ENCODE measurements at places on chromosomes 11 and 22.
A peak's percentile ranks its signal among the peaks of the same experiment; 100 is the strongest.

- peak; percentile 89 for DNase-seq
These were observed at the start of gene PPM1F for GRCh38 chr22:21952586-21953571. Gene PPM1F (minus strand): TSS chr22:21952848. CDS start chr22:21946048, 6,800 bp downstream.

- DNase-seq, result peak; percentile 96
These were observed 14.4 kb upstream of the CDC42EP1 start for GRCh38 chr22:37545703-37546436.

- no peak for DNase-seq
These were observed 92.6 kb upstream of the LIN7C start for GRCh38 chr11:27599217-27599616.

GRCh38 chr11:126101251-126101929 is 38.7 kb upstream of the CDON start:
- no peak for DNase-seq

GRCh38 chr11:124036666-124037065 is 4.5 kb downstream of the OR10G7 start:
- no peak for DNase-seq

DNA sequence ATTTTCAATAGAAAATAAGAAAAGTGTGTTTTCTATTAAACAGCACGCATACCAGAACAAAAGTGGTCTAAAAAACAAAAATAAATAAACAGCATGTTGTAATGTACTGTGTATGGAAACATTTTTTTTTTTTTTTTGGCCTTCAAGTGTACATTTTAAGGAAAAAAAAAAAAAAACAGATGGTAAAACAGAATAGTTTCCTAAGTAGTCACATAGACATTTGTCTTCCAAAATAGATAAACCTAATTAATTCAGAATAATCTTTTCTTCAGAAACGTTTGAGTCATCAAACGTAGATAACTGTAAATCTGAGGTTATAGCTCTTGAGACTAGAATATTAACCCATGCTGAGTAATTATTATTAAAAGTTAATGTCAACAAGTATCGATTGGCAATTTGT is 396 bp upstream of the CFAP300 start:
- DNase-seq, result no peak

- DNase-seq, result no peak
These were observed 712 bp downstream of the IL2RB start for GRCh38 chr22:37148742-37149665.

DNA sequence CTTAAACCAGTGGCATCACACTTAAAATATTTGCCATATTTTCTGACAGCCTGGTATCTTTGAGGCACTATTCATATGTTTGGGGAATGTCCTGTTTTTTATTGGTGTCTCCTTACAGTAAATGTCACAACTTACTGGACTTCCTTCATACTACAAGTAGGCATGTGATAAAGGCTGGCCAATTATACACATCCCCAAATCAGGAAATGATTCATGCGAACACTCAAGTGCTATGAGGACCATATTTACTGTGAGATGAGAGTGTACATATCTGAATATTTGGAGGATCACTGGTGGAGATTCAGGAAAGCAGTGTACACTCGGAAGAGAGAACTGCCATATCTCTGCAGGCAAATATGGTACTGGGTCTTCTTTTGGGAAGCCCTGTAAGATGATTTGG is 913.8 kb upstream of the CHORDC1 start:
- DNase-seq, result no peak

DNA sequence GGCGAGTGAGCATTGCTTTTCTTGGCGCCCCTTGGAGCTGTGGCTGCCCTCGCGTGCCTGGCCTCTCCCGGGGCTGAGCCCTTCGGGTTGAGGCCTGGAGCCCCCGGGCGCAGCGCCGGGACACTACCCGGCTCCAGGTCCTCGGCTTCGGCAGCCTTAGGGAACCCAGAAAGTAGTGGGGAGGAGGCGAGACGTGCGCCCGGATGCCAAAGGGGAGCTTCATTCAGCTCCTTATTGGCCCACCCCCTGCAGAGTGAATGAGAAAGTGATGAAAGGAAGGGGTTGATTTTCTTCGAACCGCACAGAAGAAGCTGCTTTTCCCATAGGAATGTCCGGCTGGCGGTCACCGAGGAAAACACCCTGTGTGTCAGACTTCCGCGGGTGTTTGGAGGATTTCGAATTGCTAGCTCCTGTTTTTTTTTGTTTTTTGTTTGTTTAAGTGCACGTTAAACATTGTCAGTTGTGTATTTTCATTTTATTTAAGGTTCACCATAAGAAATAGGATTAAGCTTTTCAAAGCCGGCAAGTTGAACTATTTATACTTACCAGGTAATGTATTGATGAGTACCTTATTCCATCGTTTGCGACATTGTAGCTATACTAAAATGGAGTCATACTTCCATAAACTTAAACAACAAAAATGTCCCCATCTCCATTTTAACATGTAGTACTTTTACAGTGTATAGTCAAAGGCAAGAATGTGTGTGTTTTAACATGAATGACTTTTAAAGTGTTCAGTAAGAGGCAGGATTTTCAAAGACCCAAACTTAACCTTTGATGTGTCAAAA is 841 bp upstream of the EIF4G2 start:
- DNase-seq, result no peak

DNA sequence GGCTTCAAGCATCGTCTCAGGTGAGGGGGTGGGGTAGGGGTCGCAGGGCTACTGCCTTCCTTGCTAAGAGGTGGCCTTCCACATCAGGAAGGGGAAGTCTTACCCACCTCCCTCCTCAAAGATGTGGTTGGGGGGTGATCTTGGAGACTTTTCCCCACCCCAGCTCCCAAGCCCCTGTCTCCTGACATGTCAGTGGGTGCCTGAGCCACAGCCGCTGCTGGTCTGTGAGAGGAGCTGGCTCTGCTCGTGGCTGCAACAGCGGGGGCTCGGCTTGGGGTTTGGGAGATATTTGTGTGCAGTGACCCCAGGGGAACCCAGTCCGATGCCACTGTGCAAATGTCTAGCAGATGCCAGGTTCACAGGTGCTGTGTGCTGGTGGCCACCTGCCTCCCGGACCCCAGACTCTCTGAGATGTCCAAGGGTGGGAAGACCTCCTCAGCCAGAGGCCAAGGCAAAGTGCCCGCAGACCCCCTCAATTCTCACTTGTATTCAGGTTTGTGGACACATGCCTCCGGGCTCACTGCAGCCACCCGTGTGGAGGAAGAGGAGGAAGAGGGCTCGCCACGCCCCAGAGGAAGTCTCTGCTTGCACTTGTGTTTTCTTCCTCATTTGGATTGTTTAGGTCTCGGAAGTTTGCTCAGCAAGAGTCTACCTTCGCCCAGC is 1.9 kb downstream of the KCNQ1 start:
- DNase-seq, result no peak

DNA sequence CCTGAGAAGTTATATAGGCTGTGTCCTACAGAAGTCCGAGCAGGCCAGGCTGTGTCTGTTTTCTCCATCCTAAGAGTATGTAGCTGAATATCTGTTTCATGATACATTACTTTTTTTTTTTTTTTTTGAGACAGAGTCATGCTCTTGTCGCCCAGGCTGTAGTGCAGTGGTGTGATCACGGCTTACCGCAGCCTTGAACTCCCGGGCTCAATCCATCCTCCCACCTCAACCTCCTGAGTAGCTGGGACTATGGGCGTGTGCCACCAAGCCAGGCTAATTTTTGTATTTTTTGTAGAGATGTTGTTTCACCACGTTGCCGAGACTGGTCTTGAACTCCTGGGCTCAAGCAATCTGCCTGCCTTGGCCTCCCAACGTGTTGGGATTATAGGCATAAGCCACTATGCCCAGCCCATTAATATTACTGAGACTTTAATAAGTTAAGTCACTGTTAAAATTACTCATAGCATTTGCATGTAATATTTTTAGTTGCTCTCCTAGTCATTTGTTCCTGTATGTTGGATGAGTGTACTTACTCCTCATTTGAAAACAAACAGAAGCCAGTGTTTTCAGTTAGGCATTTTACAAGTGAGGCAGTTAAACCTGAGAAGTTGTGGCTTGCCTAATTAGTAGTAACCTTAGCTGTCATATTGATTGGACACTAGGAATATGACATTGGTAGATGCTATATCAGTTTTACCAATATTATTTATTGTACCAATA is 26.1 kb downstream of the DRG1 start:
- DNase-seq, result no peak

DNA sequence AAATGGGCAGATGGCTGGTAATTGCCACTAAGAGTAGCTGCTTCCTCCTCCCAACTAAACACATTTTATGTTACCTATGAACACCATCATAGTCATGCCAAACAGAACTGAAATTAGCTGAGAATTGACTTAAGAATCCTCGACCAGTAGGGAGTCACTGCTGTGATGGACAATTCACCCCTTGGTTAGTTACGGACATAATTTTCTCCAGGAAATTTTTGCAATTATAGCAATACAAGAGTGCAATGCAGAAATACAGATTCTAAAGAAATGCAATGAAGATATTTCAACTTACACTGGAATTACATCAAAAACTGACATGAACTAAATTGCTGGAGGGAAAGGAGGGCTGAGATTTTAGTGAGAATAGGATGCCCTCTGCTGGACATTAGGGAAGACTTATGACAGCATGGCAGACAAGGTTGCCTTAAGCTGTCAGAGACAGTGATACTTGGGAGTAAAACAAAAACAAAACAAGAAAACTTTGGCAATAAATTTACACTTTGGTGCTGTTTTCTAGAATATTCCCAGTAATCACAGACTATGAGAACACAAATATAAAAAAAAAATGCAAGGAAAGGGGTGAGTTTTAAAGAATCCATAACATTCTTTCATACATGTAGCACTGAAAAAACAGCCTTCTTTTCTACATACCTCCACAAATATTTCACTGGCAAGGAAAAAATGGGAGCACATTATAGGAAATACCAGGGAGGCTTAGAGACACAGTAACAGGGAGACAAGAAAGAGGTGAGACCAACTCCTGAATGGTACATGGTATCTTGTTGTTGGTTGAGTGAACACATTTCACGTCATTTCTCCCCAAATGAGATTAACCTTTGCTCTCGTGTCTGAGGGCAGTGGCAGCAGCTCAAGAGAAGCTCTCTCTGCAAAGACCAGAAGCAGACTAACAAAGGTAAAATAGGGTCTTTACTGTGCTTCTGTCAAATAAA is 11.2 kb upstream of the PPP2R1B start:
- DNase-seq, result peak; percentile 78

GRCh38 chr11:1335811-1336761 is 26.7 kb upstream of the TOLLIP start:
- peak; percentile 70 for DNase-seq

GRCh38 chr11:118214210-118214914 is 10.4 kb downstream of the JAML start:
- DNase-seq, result no peak

- no peak for DNase-seq
These were observed 29.2 kb upstream of the DAGLA start for GRCh38 chr11:61650781-61651571.

DNA sequence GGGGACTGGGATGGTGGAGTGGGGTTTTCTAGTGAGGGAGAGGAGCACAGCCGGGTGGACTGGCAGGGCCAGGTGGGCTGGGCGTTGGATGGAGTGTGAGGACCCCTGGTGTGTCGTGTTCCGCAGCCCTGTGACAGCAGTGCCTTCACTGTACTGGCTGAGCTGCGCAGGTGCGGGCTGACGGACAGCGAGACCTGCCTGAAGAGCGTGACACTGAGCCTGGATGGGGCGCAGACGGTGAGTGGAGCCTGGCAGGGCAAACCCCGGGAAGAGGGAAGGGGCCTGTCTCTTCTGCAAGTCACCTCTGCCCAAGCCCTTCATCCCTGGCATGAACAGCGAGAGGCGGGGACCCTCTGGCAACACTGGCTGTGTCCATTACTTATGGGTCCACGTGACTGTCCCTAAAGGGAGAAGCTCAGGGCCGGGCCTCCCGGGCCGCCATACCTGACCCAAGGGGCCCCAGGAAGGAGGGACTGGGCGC is 10.0 kb downstream of the MUC5AC start:
- DNase-seq, result no peak

DNA sequence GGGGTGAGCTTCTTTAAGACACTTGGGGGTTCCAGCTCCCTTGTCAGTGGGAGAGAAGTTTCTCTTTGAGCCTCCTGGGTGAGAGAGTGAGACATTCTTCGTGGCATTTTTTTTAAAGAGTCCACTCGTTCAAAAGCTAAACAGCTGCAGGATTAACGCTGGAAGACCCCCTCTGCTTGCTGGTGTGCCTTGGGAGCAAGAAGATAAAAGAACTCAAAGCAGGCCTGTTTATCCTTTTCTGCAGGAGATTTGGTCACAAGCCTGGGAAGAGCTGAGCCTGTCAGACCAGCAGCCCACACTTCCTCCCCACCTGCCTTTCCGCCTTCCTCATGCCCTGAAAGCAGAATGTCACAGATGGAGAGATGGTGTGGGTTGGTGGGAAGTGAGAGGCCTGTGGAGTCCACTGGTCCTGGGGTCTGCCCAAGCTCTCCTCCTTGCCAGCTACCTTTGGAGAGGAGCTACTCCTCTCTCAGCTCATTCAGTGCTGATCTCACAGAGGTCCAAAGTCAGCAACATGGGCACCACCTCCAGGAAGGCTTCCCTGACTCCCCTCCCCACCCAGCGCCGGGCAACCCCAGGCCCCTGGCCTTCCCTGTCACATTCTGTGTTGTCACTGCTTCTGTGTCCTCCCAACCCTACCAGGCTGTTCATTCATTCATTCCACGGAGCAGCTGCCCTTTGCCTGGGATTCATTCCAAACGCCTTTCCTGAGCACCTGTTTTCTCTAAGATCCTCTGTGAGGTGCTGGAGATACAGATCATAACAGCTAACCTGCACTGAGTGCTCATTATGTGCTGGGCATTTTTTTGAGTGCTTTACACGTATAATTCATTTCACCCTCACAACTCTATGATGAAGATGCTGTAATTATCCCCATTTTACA is 6.7 kb downstream of the GDPD5 start:
- no peak for DNase-seq

GRCh38 chr11:68383976-68384501 is 71.6 kb downstream of the LRP5 start:
- DNase-seq, result peak; percentile 71

DNA sequence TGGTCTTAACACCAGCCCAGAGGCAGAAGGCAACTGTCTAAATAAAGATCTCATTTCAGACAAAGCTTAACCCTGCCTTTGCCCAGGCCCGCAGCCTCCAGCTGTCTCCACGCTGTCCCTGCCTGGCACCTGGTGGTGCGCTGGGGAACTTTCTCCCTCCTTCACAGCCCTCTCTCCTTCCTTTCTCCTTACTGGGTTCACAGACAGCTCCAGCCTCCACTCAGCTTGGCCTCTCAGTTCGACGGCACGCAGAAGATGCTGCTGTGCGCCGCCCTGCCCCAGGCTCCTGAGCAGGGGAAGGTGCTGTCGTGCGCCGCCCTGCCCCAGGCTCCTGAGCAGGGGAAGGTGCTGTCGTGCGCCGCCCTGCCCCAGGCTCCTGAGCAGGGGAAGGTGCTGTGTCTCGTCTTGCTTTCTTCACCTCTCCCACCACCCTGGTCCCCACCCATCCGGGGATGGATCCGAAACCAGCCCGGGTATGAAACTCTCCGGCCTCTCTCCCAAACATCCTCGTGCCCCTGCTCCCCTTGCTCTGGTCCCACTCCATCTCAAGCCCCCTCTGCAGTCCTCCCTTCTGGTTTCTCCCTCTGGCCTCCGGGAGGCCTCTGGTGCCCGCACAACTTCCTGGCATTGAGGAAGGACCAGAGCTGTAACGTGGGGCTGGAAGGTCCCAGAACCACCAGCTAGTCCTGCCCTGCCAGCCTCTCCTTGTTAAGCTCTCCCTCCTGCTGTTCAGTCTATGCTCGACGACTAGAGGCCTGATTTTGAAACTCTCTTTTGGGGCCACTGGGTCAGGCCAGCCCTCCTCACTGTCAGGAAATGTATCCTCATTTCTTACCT is 22.9 kb upstream of the JAM3 start:
- no peak for DNase-seq

GRCh38 chr11:11141065-11141464 is 212.0 kb downstream of the CSNK2A3 start:
- DNase-seq, result no peak

Data from left lobe of liver (tissue), 2 donors.